ENCODE measurements at places on chromosomes 5 and 9. TPM values are rescaled to one million over a fixed set of nuclear protein-coding genes. Genes with fewer than 3 reads are reported as not detected.

The PNPLA7 gene
- polyA plus RNA-seq, result 2.3 TPM

The C5orf46 gene
- not detected for polyA plus RNA-seq

The PKD2L2 gene
- polyA plus RNA-seq, result 0.32 TPM

The PCDHB4 gene
- not detected for polyA plus RNA-seq

The ARHGEF39 gene
- polyA plus RNA-seq, result 0.25 TPM

The RBM22 gene
- 57.0 TPM for polyA plus RNA-seq

The PRDM12 gene
- not detected for polyA plus RNA-seq

The SLC25A46 gene
- polyA plus RNA-seq, result 33.0 TPM

The JAKMIP2 gene
- polyA plus RNA-seq, result 0.51 TPM

The SLC23A1 gene
- not detected for polyA plus RNA-seq
